Renal cortical epithelial cell (primary cell): ENCODE measurements at places on chromosomes 4 and X. TPM values are rescaled to one million over a fixed set of nuclear protein-coding genes. Genes with fewer than 3 reads are reported as not detected.

DNA sequence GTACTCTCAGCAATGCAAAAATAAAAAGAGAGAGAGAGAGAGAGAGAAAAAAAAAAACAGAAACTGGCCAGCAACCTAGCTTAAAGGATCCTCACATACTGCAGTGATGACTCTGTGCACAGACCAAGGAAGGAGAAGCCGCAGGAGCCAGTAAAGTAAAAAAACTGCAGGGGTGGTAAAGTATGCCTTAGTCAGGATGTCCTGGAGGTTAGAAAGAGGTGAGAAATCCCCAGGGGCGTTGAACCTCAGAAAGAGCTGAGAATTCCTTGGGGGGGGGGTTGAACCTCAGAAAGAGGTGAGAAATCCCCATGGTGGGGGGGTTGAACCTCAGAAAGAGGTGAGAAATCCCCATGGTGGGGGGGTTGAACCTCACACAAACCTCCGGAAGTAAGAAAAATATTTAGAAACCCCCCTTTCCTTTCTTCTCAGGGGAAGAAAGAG lies 48.0 kb downstream of the MAGEA9 start:
- DNase-seq, result peak; percentile 78

DNA sequence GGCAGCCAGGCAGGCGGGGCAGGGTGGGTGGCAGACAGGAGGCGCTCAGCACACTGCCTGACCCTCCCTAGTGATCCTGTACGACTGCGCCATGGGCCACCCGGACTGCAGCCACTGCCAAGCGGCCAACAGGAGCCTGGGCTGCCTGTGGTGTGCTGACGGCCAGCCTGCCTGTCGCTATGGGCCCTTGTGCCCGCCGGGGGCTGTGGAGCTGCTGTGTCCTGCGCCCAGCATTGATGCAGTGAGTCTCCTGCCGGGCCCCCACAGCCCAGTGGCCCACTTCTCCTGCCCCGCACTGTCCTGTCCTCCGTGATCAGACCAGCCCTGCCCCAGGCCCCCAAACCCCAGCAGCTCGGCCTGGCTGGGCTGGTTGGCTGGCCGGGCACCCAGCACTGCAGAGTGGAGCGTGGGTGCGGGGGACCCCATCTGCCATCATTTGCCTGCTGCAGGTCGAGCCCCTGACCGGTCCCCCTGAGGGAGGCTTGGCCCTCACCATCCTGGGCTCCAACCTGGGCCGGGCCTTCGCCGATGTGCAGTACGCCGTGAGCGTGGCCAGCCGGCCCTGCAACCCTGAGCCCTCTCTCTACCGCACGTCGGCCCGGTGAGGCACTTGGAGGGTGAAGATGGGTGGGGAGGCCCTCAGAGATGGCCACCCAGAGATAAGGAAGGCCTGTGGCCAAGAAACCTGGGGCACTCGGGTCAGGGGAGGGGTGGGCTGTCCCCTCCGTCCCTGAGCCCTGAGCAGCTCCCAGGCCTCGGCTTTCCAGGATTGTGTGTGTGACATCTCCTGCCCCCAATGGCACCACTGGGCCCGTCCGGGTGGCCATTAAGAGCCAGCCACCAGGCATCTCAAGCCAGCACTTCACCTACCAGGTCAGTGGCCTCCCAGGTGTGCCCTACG lies 7.6 kb downstream of the PLXNB3 start:
- no peak for DNase-seq

- DNase-seq, result no peak
These were observed 841.3 kb downstream of the PDHA2 start for GRCh38 chr4:96681218-96681617.

- no peak for DNase-seq
These were observed 60.4 kb upstream of the HPF1 start for GRCh38 chr4:169818063-169818679.

The LRCH2 gene
- total RNA-seq, result 1.4 and 7.4 TPM in 2 replicates

DNA sequence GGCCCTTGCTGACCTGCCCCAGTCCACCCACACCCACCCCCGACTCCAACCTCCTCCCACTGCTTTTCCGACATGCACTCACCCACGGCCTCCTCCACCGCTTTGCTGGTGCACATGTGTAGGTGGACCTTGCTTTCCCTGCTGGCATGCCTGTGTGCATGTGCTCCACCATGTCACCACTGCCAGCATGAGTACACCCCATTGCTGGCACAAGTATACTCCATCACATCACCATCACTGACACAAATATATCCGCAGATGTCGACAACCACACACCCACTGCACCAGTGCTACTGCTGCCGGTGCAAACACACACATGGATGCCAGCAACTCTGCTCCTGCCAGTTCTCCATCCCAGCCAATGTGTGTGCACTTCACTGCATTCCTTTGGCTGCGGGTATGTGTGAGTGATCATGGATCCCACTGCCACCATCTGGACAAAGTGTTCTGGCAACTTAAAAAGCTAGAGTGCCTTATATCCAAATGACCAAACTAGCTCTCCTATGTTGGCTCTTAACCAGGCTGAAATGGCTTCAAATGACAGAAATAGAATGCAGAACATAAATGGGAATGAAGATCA lies 1072.3 kb downstream of the RAPGEF2 start:
- peak; percentile 50 for DNase-seq

GRCh38 chrX:55488006-55488592 lies 1.5 kb downstream of the USP51 start:
- no peak for DNase-seq

- DNase-seq, result no peak
These were observed 79.2 kb downstream of the FBXO8 start for GRCh38 chr4:174204164-174204831.

DNA sequence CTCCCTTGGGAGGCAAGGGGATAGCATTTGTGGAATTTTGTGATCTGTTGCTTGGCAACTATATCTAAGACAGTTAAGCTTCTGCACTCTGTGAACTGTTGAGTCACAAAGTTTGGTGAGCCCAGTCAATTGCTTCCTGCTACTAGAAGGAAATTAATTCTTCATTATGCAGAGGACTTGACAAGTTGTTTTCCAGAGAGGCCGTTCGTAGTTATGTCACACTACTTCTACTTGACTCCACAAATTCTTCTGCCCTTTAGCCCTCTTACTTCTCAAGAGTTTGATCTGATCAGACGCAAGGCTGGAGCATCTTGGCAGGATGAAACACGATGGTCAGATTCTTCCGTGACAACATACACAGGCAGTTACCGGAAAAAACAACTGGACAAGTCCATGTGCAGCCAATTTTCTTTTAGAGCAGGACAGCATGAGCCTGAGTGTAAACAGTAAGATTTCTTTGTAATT lies at the start of gene C4orf51:
Gene C4orf51, plus strand, starts transcription at position 156 of the 465 bp plus-strand sequence. Its CDS starts 58 bp downstream, at position 214.
- peak; percentile 96 for DNase-seq

DNA sequence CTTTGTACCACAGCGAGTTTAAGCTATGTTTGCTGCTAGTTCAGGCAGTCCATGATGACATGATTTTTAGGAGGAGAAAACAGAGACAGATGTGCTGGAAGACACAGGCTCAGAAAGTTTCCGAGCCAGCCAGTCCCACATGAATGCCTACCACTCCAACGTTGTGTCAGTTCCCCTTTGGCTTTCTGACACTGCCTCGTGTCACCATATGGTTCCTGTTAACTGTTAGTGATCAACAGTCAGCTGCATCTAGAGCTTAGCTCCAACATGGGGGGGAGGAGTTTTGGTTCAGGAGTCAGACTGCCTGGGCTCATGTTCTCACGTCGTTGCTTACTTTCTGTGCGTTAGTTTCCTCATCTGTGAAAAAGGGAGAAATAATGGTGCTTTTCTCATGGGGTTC lies 343.7 kb downstream of the MID1IP1 start:
- no peak for DNase-seq

DNA sequence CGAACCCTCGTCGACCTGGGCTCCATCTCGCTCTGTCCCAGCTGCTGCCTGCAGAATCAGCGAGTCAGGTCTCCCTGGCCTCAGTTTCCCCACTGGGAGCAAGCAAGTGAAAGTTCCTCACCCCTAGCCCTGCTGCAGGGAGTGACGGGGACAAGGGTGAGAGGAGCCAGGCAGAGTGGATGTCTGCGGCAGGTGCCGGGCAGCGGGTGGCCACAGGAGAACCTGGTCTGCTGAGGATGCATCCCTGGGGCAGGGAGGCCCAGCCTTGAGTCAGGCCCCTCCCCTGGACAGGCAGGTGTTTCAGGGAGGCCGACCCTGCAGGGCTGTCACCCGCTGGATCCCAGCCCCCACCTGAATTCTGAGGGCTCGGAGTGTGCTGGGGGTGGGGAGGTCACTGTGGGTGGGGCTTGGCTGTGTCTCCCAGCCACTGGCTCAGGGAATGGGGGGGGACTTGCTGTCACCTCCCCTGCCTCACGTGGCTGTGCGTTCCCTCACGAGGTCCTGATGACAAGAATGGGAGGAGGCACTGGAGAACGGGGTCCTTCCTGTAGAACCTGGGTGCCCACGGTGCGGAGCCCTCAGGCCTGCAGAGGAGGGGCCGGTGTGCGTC lies 33.2 kb downstream of the LRPAP1 start:
- DNase-seq, result no peak

GRCh38 chr4:7815562-7815961 lies 124.1 kb downstream of the AFAP1 start:
- DNase-seq, result peak; percentile 53

DNA sequence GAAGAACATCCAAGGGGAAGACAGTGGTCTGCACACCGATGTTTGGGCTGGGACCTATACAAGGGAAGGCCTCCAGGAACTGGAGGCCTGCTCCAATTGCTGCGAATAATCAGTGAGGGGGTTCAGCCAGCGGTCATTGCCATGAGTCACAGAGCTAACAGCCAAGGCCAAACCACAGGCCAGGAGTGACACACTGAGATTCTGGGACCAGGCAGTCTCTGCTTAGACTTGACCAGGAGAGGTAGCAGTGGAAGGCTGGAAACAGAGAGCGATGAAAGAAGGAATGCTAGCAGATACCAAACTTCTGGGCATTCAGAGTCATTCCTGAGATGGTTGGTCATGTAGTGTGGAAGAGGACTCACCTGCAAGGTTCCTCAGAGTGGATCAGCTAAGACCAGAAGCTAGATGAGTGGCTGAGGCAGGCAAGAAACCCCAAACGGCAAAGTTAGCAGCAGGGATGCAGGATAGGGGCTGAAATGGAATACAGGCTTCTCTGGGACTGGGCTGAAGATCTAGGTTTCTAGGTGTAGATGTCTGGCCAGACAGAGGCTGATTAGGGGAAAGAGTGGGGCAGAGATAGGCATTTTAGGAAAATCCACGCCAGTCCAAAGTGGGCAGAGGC lies 54.7 kb downstream of the CNGA2 start:
- peak; percentile 19 for DNase-seq

GRCh38 chrX:131741103-131741581 lies 197.3 kb downstream of the OR13H1 start:
- no peak for DNase-seq

The USP17L5 gene
- total RNA-seq, result not detected in 2 replicates

The RTL5 gene
- 0.17 and 3.9 TPM in 2 replicates for total RNA-seq

GRCh38 chrX:118116713-118117550 lies at the start of gene KLHL13:
KLHL13 (minus strand) TSS chrX:118116810; CDS start chrX:118028473, 88,337 bp downstream.
- DNase-seq, result peak; percentile 26

The SYTL5 gene
- total RNA-seq, result under 0.01 and 2.4 TPM in 2 replicates

- DNase-seq, result no peak
These were observed 120.4 kb upstream of the SMIM10 start for GRCh38 chrX:134870419-134870818.

GRCh38 chrX:137567682-137568232 lies 1.8 kb downstream of the ZIC3 start:
- DNase-seq, result no peak

The CTAG2 gene
- not detected in 2 replicates for total RNA-seq

GRCh38 chr4:113982181-113982580 lies 2.7 kb upstream of the ARSJ start:
- no peak for DNase-seq

DNA sequence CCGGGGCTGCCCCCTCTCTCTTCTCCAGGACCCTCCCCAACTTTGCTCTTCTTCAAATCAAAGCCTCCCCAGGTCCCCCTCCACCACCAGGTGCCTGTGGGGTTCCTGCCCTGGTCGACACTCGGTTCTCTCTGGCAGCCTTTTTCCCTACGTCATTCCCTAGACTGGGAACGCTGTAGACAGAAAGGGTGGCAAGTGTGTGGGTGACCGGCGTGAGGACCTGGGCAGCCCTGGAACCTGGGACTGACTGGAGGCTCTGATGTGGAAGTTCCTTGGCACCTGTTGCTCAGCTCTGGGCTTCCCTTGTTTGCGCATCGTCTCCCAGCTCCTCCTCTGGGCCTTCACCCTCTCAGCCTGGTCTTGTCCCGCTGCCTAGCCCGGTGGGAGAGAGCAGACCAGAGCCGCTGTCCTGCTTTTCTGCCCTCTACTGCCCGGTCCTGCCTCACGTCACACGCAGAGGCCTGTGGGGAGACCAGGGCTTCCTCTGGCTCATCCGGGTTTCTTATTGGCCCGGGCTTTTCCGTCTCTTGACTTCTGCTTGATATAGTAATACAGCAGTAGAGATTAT lies 1.3 kb downstream of the TACC3 start:
- DNase-seq, result no peak

DNA sequence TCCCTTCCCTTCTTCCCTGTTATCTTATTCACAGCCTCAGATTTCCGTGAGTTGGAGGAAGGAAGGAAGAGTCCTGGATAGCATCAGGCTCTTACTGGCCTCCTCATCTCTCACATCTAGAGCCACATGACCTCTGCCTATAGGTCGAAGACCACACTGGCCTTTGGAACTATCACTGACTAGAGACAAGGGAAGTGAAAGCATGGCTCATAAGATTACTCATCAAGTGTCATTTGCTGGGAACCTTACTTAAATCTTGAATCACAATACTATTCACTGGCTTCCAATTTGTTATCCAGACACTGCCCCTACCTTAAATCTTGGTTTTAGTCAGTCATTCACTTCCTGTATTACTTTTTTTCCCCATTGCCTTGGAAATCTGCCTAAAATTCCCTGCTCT lies 61.6 kb upstream of the MTMR8 start:
- DNase-seq, result no peak

- DNase-seq, result no peak
These were observed 1660.3 kb upstream of the PCDH10 start for GRCh38 chr4:131488772-131489171.

The SMIM43 gene
- total RNA-seq, result 0.30 and 0.69 TPM in 2 replicates

- peak; percentile 27 for DNase-seq
These were observed 118.7 kb upstream of the AP1S2 start for GRCh38 chrX:15973299-15973698.

DNA sequence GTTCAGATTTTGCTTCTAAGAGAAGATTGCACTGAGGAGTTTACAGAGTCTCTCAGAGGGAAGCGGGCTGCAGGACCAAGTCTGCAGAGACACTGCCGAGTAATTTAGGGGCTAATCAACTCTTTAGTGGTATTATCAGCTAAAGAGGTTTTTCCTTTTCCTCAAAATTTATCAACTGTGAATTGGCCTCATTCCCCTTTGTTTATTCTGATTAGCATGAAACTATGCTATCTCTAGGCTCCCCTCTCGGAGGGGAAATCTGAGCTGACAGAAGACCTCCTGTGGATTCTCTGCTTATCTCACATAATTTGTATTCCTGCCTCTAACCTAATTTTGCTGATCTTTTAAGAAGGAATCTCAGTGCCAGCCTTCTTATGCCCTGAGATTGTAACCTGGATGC lies 201.0 kb downstream of the DCTD start:
- no peak for DNase-seq

DNA sequence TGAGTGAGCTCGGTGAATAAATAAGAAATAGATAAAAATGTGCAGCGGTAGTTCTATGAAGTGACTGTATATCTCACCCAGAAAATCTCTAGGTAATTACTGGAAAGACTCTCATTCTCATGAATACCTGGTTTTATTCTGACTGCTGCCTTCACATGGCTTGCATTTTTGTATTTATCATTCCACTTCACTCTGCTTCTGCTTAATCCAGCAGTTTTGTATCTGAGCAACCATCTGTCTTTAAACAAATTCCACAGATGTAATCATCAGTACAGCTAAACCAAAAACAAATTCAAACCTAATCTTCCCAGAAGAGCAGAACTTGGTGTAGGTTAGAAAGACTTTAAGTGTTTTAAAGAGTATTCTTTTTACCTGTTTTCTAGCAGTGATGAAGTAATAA lies 11.2 kb upstream of the ALB start:
- no peak for DNase-seq
